Stimulated activated CD4-positive, alpha-beta T cell treated with anti-CD3 and anti-CD28 coated beads, Interleukin-12 subunit alpha, Interleukin-12 subunit beta, amount 100 ng/mL, for 24 hours (primary cell): ENCODE measurements at places on chromosomes 12 and 14.

GRCh38 chr12:121536899-121537813 lies 43.7 kb downstream of the KDM2B start:
- DNase-seq = peak; percentile 48

DNA sequence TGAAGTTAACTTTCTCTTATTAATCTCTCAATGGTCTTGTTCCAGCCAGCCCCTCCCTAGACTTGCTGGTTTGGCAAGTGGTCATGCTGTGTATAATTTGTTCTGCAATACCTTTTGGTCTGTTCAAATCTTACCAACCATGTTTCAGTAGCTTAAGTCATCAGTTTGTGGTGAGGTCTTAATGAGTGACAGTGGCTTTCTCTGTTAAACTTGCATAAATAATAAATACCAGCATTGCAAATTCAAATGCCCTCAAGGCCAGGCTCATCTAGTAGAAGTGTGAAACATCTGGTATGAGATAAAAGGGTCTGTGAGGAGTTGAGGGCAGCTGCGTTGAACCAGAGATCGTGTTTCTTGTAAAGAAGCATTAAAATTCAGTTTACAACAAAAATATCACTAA lies 319.5 kb downstream of the TMEM117 start:
- no peak for DNase-seq

DNA sequence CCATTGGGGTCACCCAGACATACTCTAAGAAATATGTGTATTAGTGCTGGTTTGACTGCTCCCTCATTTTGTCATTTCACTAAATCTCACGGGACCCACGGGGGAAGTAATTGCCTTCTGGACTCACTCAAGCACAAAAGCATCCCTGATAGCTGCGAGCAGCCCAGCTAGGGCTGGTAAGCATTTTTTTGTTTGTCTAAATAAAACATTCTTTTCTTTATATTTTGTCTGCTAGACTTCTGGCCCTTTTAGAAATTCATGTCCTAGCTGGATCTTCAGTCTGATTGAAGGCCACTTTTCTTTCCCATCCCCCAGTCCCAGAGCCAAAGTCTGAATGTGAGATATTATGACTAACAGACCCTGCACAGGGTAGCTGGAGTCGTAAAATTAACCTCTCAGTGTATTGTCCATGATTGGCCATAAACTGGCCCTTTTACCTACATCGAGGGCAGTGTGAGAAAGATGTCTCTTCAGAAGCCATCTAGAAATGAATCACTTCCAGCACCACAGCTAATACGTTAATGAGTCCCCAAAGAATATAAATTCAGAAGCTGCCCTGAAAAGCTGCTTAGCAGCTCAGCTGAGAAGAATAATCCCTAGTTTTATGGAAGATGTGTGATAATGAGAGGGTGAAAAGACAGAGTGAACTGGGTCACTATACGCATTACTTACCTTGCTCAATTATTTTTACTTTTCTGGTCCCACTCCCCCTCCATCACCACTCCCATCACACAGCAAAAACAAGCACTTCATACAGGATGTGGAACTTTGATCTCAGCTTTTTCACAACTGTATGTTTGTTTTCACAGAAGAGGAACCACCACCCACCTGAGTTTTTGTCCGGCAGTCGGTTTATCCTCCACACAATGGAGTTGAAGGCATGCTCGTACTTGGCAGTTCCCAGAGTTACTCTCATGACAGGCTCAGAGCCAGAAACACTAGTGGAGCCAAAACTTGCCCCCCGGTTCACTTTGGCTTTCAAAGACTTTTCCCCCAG lies 55.6 kb upstream of the GTF2A1 start:
- no peak for DNase-seq

DNA sequence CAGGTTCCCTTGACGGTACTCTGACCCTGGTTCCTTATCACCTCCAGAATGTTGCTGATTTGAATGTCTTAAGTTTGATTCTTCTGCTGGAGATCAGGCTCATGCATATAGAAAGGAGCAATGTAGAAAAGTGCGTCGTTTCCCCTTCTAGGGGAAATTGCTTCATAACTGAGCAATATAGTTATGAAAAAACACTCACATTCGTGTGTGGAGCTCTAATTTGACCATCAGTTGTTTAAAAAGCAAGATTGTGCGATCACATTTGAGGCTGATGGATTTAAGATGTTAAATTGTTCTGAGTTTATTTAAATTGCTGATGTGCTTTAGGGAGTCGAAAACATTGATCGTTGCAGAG lies 19.2 kb downstream of the PELI2 start:
- no peak for DNase-seq

DNA sequence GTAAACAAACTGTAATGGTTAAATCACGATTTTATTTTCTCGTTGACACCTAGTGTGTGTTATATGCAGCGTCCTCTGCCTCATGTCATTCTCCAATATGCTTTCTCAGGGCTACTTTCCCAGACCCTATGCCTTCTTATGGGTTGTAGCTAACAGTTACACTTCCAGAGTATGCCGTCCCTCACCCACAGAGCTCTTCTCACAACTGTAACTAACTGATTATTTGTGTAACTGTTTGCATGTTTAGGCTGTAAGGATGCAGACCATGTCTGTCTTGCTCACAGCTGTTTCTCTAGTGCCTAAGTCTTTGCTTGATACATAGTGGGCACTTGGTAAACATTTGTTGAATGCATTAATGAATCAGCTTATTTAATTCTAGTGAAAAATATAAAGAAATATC lies 417.5 kb downstream of the ZFP36L1 start:
- no peak for DNase-seq

DNA sequence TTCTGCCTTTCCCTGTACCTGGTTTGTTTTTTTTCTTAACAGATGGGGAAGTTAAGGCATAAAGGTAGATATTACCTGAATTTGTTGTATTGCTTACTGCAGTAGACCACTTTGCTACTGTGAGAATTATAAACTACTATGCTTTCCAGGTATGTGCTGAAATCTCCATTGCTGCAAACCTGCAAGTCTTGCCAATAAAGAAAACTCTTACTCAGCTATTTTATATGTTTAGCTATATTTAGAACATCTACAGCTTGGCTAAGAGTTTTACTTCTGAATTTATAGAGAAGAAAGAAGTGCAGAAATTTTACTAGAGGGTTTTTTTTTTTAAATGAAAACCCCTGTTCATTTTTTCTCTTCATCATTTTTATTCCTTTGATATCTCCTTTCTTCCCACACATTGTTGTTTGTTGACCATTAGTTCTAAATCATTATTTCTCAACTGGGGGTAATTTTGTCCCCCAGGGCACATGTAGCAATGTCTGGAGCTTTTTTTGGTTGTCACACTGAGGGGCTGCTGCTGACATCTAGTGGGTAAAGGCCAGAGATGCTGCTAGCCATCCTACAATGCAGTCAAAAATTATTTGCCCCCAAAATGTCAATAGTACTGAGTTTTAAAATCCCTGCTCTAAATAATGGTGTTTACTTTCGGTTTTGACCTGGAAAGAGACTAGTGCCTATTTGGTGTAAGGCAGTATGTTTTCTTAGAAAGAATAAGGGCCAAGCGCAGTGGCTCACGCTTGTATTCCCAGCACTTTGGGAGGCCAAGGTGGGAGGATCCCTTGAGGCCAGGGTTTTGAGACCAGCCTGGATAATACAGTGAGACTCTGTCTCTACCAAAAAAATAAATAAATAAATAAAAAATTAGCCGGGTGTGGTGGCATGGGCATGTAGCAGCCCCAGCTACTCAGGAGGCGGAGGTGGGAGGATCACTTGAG lies 48.6 kb downstream of the PCNX1 start:
- peak; percentile 10 for DNase-seq

DNA sequence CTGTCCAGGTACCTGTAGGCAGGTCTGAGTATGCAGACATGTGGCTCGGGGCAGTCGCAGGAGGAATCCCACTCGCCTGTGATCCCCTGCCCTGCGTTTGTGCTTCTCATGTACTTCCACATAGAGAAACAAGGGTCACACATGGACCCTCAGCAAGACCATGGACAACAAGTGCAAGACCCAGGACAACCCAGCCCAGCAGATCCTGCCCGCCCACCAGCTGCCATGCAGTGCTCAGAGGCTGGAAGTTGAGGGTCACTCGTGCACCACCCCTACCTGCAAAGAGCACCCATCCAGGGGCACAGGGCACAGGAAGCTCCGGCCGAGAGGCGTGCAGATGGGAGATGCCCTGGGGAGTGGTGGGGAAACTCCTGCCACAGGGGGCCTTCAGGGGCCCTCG lies 67.5 kb upstream of the C14orf180 start:
- DNase-seq = no peak

GRCh38 chr14:32657081-32657480 lies 281.6 kb upstream of the NPAS3 start:
- DNase-seq = no peak

- no peak for DNase-seq
Measured at GRCh38 chr12:122366685-122367475, 55.6 kb downstream of the CLIP1 start.

- DNase-seq = no peak
Measured at GRCh38 chr14:79916892-79917291, 294.4 kb downstream of the DIO2 start.

- no peak for DNase-seq
Measured at GRCh38 chr14:90491221-90491885, 94.5 kb downstream of the CALM1 start.

- peak; percentile 26 for DNase-seq
Measured at GRCh38 chr12:112979041-112979680, 842 bp downstream of the OAS2 start.

- DNase-seq = no peak
Measured at GRCh38 chr12:89421092-89421835, 69.0 kb upstream of the DUSP6 start.

- peak; percentile 67 for DNase-seq
Measured at GRCh38 chr12:64610079-64610659, at the start of gene RASSF3. RASSF3 (plus strand) TSS chr12:64610495; CDS start chr12:64610633, 138 bp downstream.

- DNase-seq = no peak
Measured at GRCh38 chr12:11902525-11902875, 168.2 kb upstream of the BCL2L14 start.

DNA sequence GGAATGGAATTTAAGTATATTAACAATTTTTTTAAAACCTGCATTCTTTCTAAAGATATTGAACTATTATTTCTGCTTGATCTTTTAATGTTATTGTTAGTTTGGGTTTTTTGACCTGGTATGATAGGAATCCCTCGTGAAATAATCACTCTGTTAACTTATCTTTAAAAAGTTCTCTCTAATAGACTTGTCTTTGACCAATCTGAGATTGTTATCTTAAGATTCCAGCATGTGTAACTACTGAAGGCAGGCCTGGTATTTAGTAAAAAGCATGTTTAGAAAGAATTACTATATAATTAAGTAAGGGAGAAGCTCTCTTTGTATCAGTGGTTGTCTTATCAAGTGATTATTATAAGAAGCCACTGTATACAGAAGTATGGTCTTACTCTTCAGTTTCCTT lies 4.8 kb downstream of the TMTC2 start:
- no peak for DNase-seq

DNA sequence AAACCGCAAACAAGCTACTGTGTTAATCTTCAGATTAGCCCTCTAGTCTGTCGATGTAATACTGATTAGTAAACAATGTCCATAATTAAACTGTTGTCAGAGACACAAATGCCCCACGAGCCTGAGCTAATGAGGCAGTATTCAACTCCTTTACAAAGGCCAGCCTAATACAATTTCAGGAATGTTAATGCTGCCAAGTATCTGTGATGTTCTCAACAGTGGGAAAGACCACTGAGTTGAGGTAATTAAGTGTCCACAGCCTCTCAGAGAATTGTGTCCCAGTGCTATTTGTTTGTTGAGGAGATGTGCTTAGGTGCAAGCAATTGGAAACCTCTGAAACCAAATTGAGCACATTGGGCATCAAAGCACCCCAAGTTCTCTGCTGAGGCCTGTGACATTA lies 139.4 kb upstream of the CDKN3 start:
- DNase-seq = no peak

- no peak for DNase-seq
Measured at GRCh38 chr12:71849109-71849851, 9.7 kb downstream of the TBC1D15 start.
